ENCODE measurements at places on chromosomes 7 and 10. TPM values are rescaled to one million over a fixed set of nuclear protein-coding genes. Genes with fewer than 3 reads are reported as not detected.

The ZNF679 gene
- not detected for total RNA-seq

The KIN gene
- total RNA-seq: 12.3 TPM

The EIF5AL1 gene
- 0.34 TPM for total RNA-seq

The UCMA gene
- not detected for total RNA-seq

The SFTPA1 gene
- not detected for total RNA-seq

The NODAL gene
- not detected for total RNA-seq

The AZGP1 gene
- not detected for total RNA-seq

DNA sequence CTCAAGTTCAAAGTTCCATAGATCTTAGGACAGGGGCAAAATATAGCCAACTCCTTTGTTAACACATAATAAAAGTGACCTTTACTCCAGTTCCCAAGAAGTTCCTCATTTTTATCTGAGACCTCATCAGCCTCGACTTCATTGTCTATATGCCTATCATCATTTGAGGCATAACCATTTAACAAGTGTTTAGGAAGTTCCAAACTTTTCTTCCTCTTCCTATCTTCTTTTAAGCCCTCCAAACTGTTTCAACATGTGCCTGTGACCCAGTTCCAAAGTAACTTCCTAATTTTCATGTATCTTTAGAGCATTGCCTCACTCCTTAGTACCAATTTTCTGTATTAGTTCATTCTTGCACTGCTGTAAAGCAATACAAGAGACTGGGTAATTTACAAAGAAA is 569.1 kb downstream of the ANKRD7 start:
- no peak overlapping the region for H3K4me3 ChIP-seq
- no peaks in the 10 kb centered on the region for H3K27me3 ChIP-seq
- H3K27ac ChIP-seq: no peak overlapping the region

- no peak for DNase-seq
- H3K4me3 ChIP-seq: no peak overlapping the region
- no peak overlapping the region for H3K27ac ChIP-seq
- H3K4me1 ChIP-seq: no peaks in the 10 kb centered on the region
- no peaks in the 10 kb centered on the region for H3K27me3 ChIP-seq
- H3K36me3 ChIP-seq: no peaks in the 10 kb centered on the region
Observed at GRCh38 chr7:45977256-45977780, 56.2 kb upstream of the IGFBP3 start.

DNA sequence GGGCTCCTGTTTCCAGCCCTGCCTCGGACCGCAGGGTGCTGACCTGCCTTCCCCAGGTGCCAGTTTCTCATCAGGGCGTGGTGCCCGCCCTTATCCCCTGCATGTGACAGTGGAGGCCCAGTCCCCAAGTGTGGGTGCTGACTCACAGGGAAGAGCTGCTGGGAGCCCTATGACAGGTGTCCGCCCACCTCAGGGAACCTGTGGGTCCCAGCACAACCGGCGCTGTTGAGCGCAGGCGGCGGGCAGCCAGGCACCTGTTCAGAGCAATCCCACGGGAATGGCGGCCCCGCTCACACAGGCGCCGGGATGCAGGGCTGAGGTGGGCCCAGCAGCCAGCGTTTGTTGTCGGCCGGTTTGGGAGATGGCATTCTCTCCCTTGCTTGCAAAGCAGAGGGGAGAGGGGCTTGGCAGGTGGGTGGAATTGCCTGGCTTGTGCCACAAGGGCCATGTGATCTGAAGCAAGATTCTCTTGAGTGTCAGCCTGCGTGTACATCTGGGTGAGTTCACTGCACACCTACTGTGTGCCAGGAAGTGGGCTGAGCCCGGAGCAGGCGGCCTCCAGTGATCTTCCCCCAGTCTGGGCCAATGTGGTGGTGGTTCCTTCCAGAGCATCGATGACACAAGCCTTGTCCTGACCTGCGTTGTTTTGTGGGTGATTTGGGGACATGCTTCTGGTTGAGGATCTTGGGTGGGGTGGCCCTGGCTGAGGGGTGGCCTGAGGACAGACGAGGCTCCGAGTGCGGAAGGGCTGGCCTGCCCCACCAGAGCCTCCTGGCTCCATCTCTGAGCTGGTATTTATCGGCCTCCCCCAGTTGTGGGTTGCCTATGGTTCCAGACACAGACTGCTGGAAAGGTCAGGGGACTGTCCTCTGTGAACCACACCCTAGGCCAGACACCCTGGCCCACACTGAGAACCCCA is 2.4 kb downstream of the PWWP2B start:
- H3K36me3 ChIP-seq: no peaks in the 10 kb centered on the region
- peaks cover under 1% of the 10 kb centered on the region for H3K27me3 ChIP-seq
- DNase-seq: no peak
- no peak overlapping the region for H3K27ac ChIP-seq
- H3K4me3 ChIP-seq: peak overlapping the region; percentile 60

GRCh38 chr7:80859272-80859970 is 59.4 kb downstream of the SEMA3C start:
- H3K36me3 ChIP-seq: no peaks in the 10 kb centered on the region
- no peaks in the 10 kb centered on the region for H3K27me3 ChIP-seq
- H3K4me1 ChIP-seq: no peaks in the 10 kb centered on the region
- DNase-seq: no peak
- no peak overlapping the region for H3K4me3 ChIP-seq

DNA sequence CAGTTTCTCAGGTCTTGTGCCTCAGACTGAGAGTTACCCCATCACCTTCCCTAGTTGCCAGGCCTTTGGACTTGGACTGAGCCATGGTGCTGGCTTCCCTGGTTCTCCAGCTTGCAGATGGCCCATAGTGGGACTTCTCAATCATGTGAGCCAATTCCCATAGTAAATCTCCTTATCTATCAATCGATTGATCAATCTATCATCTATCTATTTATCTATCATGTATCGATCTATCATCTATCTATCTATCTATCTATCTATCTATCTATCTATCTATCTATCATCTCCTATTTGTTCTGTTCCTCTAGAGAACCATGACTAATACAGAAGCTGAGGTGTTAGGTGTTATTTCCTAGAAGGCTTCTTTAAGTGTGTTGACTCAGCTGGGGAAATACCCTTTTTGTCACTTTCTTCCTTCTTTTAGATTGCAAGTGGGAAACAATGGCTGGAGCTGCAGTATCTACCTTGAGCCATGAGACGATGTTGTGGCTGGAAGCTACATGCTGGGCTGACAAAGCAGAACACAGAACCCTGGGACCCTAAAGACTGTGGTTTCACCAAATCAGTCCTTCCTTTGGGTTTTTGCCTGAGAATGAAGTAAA is 234.7 kb upstream of the GLI3 start:
- no peak for DNase-seq
- H3K4me3 ChIP-seq: no peak overlapping the region
- H3K27me3 ChIP-seq: no peaks in the 10 kb centered on the region
- no peaks in the 10 kb centered on the region for H3K36me3 ChIP-seq

DNA sequence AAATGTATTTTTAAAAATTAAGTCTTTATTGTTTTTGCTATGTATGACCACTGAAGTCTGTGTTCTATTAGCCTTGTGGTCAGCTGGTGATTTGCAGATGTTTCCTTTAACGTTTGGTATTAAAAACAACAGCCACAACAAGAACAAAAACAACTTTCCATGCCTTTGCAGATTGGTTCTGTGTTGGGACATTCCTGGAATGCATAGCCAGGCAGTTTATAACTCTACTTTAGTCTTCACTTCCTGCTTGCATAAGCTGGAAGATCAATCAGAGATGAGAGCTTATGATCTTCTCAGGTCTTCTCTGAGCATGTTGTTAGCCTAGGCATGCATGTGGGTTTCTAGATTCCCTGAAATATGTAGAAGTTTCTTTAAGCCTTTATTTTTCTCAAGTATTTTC is 58.9 kb upstream of the SEMA3C start:
- H3K27me3 ChIP-seq: no peaks in the 10 kb centered on the region
- no peak for DNase-seq
- no peaks in the 10 kb centered on the region for H3K36me3 ChIP-seq
- H3K27ac ChIP-seq: no peak overlapping the region
- H3K4me3 ChIP-seq: no peak overlapping the region
- no peaks in the 10 kb centered on the region for H3K4me1 ChIP-seq

DNA sequence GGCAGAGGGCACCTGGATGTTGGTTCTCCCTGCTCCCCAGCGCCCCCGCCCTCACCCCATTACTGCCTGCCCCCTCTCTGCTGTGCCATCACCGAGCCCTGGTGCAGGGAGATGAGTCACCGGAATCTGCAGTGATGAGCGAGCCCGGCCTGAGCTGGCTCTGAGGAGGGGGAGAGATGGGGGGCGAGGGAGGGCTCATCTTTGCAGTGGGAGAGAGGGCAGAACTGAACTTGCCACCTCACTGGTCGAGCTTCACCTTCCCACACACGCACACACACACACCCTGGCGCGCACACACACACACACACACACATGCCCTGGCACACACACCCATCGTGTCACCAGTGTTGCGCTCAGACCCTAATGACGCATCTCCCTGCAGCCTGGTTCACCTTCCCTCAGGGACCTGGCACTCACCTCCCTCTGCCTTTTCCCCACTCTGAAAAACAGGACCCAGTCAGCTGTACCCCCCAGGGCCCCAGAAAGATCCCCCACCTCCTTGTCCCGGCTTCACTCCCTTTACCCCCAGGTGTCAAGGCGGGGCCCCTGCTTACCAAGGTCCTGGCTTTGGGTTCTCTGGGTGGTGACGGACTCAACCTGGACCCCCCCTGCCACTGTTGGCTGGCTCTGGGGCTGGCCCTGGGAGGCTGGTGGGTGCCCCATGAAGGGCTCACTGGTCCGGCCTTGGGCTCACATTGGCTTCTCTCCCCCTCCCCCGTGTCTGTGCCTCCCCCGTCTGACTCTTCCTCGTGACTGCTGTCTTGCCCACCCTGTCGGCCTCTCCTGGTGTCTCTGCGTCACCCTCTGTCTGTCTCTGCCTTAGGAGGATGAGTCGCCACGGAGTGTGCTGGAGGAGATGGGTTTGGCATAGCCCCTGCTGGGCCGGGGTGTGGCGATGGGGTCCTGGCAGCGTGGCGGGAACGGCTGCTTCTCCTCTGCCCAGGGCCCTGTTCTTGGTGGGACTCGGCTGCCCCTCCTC is 5.4 kb downstream of the VGF start:
- peaks cover 13% of the 10 kb centered on the region for H3K4me1 ChIP-seq
- H3K27ac ChIP-seq: no peak overlapping the region
- no peak overlapping the region for H3K4me3 ChIP-seq
- H3K36me3 ChIP-seq: peaks cover 20% of the 10 kb centered on the region
- peaks cover 15% of the 10 kb centered on the region for H3K27me3 ChIP-seq

DNA sequence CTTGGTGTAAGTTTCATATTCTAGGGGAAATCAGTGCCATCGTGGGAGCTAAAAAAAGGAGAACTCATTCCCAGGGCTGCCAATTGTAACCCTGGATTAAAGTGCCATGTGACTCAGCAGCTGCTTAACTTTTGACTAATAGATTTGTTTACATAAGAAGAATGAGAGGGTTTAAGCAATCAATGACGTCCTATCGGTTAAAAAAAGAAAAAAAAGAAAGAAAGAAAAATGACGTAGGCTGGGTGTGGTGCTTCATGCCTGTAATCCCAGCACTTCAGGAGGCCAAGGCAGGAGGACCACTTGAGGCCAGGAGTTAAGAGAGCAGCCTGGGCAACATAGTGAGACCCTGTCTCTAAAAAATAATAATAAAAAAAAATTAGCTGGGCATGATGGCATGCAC is 116.2 kb upstream of the AFAP1L2 start:
- no peak overlapping the region for H3K27ac ChIP-seq
- peak overlapping the region; percentile 16 for H3K4me3 ChIP-seq
- H3K27me3 ChIP-seq: peaks cover 2% of the 10 kb centered on the region
- no peak for DNase-seq
- H3K36me3 ChIP-seq: peaks cover 15% of the 10 kb centered on the region

- H3K27ac ChIP-seq: no peak overlapping the region
- H3K4me3 ChIP-seq: no peak overlapping the region
- H3K36me3 ChIP-seq: no peaks in the 10 kb centered on the region
Observed at GRCh38 chr10:48541144-48541795, 63.6 kb downstream of the ARHGAP22 start.

DNA sequence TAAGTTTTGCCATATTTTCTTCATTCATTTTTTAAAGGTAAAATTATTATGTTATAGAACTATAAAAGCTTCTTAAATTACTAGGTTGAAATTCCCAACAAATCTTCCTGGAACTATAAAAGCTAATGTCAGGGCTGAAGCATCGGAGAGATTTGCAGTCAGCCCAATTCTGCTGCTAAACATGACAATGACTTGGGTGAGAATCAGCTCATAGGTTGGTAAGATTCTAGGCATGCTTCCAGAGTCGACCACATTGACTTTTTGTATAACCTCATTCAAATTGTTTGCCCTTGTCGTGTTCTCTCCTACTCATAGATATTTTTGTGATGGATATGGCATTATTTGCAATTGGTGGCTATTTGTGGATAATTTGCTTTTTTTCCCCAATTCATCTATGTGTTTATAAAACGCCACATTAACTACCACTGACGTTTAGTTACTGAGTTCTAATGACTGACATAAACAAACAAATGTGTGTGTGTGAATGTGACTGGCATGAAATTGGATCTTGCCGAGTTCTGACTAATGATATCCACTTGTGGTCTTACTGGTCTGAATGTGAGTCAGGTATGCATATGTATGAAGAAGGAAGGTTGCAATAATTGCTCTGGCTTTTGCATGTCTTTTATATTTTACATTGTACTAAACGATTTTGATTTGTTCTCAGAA is 579.8 kb downstream of the PARD3 start:
- H3K4me3 ChIP-seq: no peak overlapping the region
- H3K36me3 ChIP-seq: no peaks in the 10 kb centered on the region
- DNase-seq: no peak
- H3K27ac ChIP-seq: no peak overlapping the region
- no peaks in the 10 kb centered on the region for H3K4me1 ChIP-seq

GRCh38 chr10:124296121-124296812 is 122.5 kb downstream of the OAT start:
- H3K27me3 ChIP-seq: no peaks in the 10 kb centered on the region
- no peak for DNase-seq
- no peak overlapping the region for H3K27ac ChIP-seq
- no peaks in the 10 kb centered on the region for H3K36me3 ChIP-seq
- no peaks in the 10 kb centered on the region for H3K4me1 ChIP-seq
- no peak overlapping the region for H3K4me3 ChIP-seq

GRCh38 chr10:59036311-59037017 is 140.0 kb upstream of the PHYHIPL start:
- no peak overlapping the region for H3K27ac ChIP-seq
- H3K4me1 ChIP-seq: no peaks in the 10 kb centered on the region
- no peak for DNase-seq

- H3K27me3 ChIP-seq: peaks cover 11% of the 10 kb centered on the region
- H3K27ac ChIP-seq: no peak overlapping the region
Observed at GRCh38 chr7:84193747-84194146, 842 bp downstream of the SEMA3A start.

All from activated T-helper 1 cell treated with anti-CD3 and anti-CD28 coated beads, Interleukin-12 subunit alpha, Interleukin-12 subunit beta, Interleukin-2, Interleukin-4 antibody, amounts not matched to agents 30 ng/mL and 10 ng/mL and 1 ng/mL, durations not matched to agents 14 hours and 24 hours and 36 hours (primary cell).